Endothelial cell of umbilical vein (primary cell): ENCODE measurements at places on chromosomes 16 and 17. TPM values are rescaled to one million over a fixed set of nuclear protein-coding genes. Genes with fewer than 3 reads are reported as not detected.

DNA sequence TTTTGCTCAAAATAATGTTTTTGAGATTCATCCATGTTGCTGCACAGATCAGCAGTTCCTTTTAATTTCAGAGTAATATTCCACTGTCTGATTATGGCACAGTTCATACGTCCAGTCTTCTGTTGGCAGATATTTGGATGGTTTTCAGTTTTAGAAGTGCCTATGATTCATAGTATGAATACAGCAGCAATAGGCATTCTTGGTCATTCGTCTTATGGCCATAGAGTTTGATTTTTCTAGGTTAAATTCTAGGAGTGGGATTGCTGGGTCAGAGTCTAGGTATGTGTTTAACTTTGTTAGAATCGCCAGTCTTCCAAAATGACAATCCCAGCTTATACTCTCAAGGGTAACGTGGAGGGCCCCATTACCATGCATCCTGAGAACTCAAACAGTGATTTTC is 11.5 kb upstream of the IL34 start:
- no peak for DNase-seq

DNA sequence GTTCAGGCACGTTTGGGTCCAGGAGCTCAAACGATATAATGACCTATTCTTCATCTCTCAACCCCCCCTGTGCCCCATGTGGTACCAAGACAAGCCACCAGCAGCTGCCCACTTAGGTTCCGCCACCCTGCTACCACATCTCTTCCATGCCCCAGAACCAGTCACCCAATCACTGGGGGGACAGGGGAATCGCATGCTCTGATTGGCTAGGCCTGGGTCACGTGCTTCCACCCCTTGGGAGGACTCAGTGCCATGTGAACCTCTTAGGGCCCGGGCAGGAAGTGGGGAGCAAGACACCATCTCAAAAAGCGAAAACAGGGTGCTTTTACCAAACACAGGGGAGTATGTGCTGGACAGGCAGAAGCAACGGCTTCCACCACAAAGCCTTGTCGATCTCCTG is 91.3 kb downstream of the KATNIP start:
- DNase-seq = no peak

- DNase-seq = peak; percentile 14
Observed at GRCh38 chr17:62703261-62703775, 75.8 kb downstream of the MRC2 start.

GRCh38 chr17:36901506-36901905 is 35.8 kb upstream of the LHX1 start:
- no peak for DNase-seq

DNA sequence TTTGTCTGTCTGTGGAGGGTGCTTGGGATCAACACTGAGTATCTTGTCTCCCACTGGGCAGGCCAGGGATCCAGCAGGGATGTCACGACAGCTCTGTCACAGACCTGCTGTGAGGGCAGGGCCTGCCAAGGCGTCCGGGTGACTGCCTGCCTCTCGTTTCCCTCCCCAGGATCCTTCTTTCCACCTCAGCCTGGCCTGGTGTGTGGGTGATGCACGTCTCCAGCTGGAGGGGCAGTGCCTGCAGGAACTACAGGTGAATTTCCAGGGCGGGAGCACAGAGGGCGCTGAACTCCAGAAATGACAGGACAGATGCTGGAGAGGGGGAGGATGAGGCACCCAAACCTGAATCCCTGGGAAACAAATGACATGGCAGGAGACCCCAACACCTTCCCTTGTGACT is 6.8 kb upstream of the MMP15 start:
- DNase-seq = no peak

DNA sequence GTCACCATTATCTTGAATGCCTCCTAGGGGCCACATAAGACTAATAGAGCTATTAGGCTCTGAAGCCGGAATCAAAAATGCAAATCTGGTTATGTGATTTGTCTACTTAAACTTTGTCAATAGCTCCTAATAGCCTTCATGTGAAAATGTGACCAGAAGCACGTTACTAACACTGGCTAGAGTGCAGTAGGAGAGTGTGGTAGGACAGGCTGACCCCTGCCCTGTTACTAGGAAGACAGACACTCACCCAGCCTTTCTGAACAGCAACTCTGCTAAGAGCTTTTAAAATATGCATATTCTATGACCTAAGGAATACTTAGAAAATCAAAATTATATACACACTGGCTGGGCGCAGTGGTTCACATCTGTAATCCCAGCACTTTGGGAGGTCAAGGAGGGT is 26.3 kb downstream of the CENPV start:
- DNase-seq = no peak

DNA sequence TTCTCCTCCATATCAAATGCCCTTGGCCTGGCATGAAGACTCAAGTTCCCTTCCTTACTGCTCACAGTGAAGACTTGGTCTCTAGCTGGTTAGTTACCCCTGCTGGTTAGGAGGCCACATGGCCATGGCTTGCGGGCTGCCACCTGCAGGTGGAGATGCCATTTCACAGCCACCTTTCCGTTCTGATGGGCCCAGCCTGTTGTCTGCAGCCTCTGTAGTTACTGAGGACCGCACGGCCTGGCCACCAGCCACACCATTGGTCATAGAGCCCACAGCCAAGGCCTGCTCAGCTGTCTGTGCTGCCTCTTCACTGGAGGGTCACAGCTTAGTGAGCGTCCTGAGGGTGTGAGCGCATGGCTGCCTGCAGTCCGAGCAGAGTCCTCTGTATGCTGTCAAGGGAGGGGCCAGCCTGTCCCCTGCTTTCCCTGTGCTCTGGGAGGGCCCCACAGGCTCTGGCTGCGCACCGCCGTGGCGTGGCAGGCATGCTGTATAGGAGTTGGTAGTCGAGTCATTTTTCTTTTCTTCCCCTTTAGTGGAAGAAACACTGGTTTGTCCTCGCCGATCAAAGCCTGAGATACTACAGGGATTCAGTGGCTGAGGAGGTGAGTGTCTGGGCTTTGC is 59.2 kb downstream of the PLD6 start:
- DNase-seq = no peak

DNA sequence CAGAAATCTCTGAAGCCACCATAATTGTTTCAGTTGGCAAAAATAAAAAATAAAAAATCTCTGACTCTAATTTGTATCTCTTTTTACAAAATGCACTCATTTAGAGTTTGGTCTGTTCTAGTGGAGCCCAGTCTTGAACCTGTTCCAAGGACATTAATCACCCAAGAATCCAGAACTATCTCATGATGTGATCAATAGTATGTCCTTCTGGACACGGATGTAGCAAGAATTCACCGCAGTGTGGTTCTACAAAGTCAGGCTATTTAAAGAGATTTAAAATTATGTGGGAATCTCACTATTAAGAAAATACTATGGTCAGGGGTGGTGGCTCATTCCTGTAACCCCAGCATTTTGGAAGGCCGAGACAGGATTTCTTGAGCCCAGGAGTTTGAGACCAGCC is 21.8 kb upstream of the ANKFN1 start:
- no peak for DNase-seq

- peak; percentile 59 for DNase-seq
Observed at GRCh38 chr16:55552621-55553020, 13.9 kb upstream of the CAPNS2 start.

GRCh38 chr16:69187446-69188235 is 677 bp downstream of the SNTB2 start:
- DNase-seq = peak; percentile 67

DNA sequence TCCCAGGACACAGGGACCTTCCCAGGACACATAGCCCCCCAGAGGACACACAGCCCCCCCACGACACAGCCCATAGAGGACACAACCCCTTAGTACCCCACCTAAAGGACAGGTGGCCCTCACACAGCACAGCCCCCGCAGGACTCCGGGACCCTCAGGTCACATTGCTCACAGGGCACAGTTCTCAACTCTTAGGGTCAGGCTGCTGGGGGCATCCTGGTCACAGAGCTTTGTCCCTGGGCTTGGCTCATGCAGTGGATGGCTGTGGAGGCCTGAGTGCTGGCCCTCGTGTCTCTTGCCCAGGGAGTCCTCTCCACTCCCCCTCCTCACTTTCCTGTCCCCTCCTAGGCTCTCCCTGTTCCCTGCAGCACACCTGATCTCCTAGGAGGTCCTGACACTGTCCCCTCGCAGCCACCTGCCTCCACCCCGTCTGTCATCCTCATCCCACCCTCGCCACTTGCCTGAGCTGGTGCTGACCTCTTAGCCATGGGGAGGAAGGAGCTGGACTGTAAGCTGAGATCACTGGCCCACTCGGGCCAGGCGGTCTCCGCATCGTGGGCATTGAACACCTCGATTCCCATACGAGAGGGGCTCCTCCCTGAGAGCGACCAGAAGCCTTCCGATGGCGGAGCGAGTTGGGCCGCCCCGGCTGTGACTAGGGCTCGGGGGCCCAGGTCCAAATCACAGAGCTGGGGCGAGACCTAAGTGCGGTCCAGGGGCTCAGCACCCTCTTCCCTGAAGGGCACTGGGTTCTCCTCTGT is 1.4 kb upstream of the WDR45B start:
- DNase-seq = no peak

GRCh38 chr17:73189417-73190099 is 3.3 kb upstream of the COG1 start:
- no peak for DNase-seq

DNA sequence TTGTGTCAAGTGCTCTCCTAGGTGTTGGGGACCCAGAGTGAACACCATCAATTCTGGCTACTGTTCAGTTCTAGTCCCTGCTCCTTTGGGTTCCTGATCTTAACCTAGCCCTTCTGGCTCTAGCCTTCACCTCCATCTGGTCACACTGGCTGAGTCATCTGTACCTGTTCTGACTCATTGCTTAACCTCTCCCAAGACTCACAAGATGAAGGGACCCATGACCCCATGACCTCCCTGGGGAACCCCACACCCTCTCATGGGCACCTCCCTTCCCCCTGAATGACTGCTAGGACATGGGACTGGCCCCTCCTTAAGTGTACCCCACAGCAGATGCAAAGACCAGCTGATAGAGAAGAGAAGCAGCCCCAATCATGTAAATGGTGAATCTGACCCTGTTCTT is 345.8 kb upstream of the CDH5 start:
- no peak for DNase-seq

ST6GALNAC2 gene
- total RNA-seq = 0.69 and 1.7 TPM in 2 replicates

GNG13 gene
- not detected in 2 replicates for total RNA-seq

CA4 gene
- total RNA-seq = 0.29 TPM in 1 of 2 replicates, not detected in the other

CES3 gene
- not detected in 2 replicates for total RNA-seq

TMEM238L gene
- total RNA-seq = not detected in 2 replicates

CENPV gene
- 41.6 and 44.0 TPM in 2 replicates for total RNA-seq
